ENCODE measurements at places on chromosomes 1 and 21. TPM values are rescaled to one million over a fixed set of nuclear protein-coding genes. Genes with fewer than 3 reads are reported as not detected.

- no peak overlapping the region for H3K27ac ChIP-seq
- H3K4me1 ChIP-seq, result no peaks in the 10 kb centered on the region
- H3K27me3 ChIP-seq, result no peaks in the 10 kb centered on the region
- no peak for DNase-seq
Measured at GRCh38 chr1:5455056-5455455, 537.2 kb downstream of the NPHP4 start.

DNA sequence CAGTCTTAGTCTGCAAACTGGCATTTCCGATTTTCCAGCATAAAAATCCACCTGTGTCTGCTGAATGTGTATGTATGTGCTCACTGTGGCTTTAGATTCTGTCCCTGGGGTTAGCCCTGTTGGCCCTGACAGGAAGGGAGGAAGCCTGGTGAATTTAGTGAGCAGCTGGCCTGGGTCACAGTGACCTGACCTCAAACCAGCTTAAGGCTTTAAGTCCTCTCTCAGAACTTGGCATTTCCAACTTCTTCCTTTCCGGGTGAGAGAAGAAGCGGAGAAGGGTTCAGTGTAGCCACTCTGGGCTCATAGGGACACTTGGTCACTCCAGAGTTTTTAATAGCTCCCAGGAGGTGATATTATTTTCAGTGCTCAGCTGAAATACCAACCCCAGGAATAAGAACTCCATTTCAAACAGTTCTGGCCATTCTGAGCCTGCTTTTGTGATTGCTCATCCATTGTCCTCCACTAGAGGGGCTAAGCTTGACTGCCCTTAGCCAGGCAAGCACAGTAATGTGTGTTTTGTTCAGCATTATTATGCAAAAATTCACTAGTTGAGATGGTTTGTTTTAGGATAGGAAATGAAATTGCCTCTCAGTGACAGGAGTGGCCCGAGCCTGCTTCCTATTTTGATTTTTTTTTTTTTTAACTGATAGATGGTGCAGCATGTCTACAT is 2.5 kb upstream of the OLFML3 start:
- no peaks in the 10 kb centered on the region for H3K36me3 ChIP-seq
- no peak overlapping the region for H3K4me3 ChIP-seq
- no peak overlapping the region for H3K27ac ChIP-seq
- H3K4me1 ChIP-seq, result no peaks in the 10 kb centered on the region
- no peaks in the 10 kb centered on the region for H3K27me3 ChIP-seq

GRCh38 chr1:69528376-69528775 is 39.3 kb upstream of the LRRC7 start:
- H3K36me3 ChIP-seq, result no peaks in the 10 kb centered on the region
- H3K27me3 ChIP-seq, result no peaks in the 10 kb centered on the region
- H3K27ac ChIP-seq, result no peak overlapping the region

Gene SERPINC1
- not detected for total RNA-seq

Gene CYP2J2
- total RNA-seq, result 10.8 TPM

Measured in tibial nerve (tissue), 4 donors.